Stimulated activated CD8-positive, alpha-beta memory T cell treated with anti-CD3 and anti-CD28 coated beads, Interleukin-4, amount 100 ng/mL, for 4 hours (primary cell): ENCODE measurements at places on chromosomes 4 and X.

DNA sequence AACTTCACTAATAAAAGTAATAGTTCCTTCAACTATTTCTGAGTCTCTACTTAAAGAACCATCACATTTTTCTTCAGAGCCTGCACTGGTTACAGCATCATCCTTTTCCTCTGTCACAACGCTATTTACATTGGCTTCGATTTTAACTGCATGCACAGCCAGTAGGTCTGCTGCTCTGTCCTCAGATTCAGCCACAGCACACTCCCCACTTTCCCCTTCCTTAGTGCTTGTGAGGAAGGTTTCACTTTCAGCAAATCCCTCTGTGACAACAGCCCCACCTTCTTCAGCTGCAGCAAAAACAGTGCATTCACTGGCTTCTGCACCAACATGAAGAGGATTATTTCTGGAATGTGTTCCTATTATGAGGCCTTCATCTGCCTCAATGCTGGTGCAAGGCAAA is 25.7 kb downstream of the BOD1L1 start:
- DNase-seq, result no peak

GRCh38 chr4:8385106-8385505 is 55.4 kb downstream of the ACOX3 start:
- no peak for DNase-seq

GRCh38 chr4:84342161-84342560 is 156.9 kb downstream of the NKX6-1 start:
- DNase-seq, result no peak

DNA sequence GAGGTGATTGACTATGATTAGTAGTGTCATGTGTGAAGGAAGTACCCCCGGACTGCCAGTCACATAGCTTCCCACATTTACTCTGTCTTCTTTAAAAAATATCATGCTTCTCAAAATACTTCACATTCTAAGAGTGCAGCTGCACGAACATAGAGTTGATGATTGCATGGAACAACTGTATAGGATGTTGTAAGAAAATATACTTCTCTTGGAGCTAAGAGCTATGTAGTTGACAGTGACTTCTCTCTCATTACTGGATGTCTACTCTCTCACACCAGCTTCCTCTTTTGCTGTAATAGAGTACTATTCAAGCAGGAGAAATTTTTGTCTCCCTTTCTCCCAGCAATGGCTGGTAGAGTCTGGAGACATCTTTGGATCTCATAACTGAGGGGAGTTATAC is 99.4 kb upstream of the PUDP start:
- no peak for DNase-seq

- DNase-seq, result no peak
Observed at GRCh38 chr4:71243091-71243833, 95.6 kb upstream of the SLC4A4 start.

DNA sequence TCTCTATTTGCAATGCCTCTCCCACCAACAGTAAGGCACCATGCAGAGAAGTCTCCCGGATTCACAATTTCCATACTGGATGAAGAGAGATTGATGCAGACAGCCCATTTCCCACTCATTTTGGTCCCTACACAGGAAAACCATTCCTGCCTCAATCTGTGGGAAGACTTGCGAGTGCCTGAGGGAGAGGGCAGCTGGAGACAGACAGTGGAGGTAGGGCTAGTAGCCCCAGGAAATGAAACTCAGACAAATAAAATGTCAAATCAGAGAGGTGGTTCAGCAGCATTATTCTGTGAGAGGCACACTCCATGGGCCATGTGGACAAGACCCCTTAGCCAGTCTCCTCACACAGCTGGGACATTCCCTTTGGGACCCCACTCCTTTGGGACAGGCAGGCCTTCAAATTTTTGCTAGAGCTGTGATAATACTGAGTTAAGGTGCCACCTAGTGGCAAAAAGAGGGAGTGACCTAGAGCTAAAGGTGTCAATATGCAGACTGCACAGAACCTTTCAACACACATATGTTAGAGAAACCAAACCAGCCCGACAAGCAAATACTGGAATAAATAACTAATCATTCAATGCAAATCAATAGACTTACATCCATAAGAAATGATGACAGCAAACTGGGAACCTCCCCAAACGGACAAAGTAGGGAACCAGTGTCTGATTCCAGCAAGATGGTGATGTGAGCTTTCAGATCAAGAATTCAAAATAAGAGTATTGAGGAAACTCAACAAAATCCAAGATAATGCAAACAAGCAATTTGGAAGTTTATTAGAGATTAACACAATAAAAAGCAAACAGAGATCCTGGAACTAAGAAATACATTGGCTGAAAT is 1865.3 kb upstream of the AGA start:
- no peak for DNase-seq

GRCh38 chr4:20283039-20283438 is 31.3 kb downstream of the SLIT2 start:
- no peak for DNase-seq

DNA sequence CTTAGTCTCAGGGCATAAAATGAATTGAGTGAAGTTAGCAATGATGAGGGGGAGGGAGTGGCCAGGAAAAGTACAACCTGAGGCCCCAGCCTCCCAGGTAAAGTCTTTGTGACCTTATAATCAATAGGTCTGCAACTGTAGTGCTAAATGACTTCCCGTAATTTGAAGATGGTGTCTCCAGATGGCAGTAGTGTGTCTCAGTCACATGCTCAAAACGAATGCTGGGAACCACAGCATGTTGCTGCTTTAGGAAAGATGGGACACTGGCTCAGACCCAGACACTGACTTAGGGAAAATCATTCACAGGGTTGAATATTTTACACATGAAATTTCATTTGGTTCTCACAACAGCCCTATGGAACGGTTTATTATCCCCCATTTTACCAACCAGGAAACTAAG is 10.3 kb downstream of the SRPX2 start:
- no peak for DNase-seq

DNA sequence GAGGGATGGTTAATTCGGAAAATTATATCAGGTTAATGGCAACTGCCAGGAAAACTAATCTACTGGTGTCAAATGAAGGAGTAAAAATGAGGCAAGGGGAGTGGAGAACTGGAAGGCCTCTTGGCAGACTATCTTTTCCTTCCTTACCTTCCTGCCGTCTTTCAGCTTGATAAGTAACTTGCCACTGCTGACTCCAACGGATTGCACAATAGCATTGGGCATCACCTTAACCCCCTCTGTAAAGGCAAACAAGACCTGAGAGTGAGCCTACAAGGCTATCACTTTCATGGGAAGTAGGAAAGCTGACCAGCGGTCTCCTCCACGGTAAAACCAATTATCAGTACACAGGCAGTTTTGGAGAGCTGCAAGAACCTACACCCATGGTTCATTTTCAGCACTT is 26.2 kb upstream of the ELF4 start:
- no peak for DNase-seq

GRCh38 chrX:9635803-9636202 is 129.8 kb downstream of the GPR143 start:
- DNase-seq, result no peak

DNA sequence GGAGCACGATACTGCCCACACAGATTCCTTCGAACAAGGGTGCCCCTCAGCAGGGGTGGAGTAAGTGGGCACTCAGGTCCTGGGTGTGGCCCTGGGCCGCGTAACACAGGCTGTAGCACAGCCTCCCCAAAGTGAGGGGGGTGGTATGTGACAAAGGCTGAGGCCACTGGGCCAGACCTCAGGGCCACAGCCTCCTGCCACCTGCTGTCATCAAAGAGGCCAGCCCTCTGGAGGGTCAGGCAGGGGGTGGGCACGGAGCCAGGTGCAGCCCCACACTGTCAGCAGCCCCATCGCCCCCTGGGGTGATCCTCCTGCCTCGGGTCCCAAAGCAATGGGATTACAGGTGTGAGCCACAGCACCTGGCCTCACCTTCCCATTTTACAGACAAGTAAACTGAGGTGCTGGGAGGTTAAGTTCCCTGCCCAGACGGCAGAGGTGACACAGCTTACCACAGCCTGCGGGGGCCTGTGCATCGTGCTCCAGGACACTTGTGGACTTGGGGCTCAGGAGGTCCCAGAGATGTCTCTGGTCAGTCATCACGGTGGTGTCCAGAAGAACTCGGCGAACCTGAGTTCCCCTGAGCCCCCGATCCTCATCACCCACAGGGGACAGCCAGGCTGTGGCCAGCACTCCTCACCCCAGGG is 27.5 kb upstream of the MXD4 start:
- DNase-seq, result no peak

DNA sequence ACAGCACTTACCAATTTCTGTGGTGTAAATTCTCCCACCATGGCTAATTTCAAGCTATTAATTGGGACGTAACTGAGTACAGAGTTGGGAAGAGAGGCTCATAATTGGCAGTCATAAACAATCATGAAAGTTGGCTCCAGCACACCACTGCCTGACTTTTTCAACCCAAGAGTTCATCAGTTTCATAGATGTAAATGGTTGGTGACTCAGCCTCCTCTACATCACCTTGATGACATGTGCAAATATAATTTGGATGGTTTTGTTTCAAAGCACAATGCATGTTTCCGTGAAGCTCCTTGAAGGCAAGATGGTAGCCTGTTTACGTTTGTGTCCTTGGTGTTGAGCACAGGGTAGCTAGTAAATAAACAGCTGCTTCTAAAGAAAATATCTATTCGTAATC is 235.1 kb downstream of the LDB2 start:
- DNase-seq, result no peak

- no peak for DNase-seq
Observed at GRCh38 chrX:116111497-116111896, 59.0 kb upstream of the AGTR2 start.

DNA sequence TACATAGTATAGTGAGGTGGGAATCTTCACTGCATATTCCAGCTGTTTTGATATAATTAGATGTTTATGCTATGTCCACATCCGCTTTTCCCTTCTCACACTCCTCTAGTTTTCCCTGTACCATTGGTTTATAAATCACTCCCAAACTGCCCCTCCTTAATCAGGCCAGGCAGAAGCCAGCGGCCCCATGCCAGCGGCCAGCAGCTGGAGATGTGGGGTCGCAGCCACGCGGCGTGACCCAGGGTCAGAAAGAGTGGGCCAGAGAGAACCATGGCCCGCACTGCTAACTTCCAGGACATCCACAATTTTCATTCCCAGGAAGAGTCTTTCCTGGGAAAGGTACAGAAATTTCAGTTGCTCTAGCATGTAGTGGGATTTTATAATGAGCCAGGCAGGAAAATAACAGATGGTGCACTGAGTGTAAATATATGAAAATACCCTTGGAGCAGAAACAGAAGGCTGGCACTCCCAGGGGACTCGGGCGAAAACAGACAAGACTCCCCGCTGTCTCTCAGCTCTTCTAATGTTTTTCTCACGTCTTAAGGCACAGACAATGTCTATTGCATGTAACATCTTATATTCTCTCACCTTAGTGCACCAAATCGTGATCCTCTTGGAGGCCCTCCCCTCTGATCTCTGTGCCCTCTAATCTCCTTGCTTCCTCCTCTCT is 145.9 kb upstream of the ZFP42 start:
- DNase-seq, result no peak

DNA sequence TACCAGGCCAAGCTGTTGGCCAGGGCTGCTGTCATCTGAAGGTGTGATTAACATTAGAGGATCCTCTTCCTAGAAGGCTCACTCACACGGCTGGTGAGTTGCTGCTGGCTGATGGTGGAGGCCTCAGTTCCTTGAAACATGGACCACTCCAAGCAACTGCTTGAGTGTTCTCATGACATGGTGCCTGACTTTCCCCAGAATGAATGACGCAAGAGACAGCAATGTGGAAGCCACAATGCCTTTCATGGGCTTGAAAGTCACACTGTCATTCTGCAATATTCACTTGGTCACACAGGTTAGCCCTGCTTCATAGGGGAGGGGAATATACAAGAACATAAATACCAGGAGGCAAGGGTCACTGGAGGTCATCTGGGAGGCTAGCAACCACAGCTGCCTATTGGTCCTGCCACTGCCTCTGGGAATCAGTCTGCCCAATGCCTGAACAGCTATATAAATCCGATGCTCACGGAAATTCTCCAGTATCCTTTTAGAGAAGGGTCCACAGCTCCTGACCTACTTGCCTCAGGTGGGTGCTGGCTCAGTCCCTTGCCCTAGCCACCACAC is 97.1 kb upstream of the MAML3 start:
- DNase-seq, result no peak

GRCh38 chrX:56130436-56130835 is 101.7 kb upstream of the KLF8 start:
- DNase-seq, result no peak
